ENCODE measurements at places on chromosomes 1 and 21. TPM values are rescaled to one million over a fixed set of nuclear protein-coding genes. Genes with fewer than 3 reads are reported as not detected.

COL8A2 gene
- 0.06 TPM for total RNA-seq

CNST gene
- total RNA-seq = 9.2 TPM

NBPF4 gene
- not detected for total RNA-seq

THEM4 gene
- total RNA-seq = 13.2 TPM

AADACL3 gene
- not detected for total RNA-seq

ETNK2 gene
- 15.6 TPM for total RNA-seq

TMEM240 gene
- total RNA-seq = 1.7 TPM

GRCh38 chr1:244710474-244711062 is 57.6 kb downstream of the DESI2 start:
- no peak for DNase-seq

DNA sequence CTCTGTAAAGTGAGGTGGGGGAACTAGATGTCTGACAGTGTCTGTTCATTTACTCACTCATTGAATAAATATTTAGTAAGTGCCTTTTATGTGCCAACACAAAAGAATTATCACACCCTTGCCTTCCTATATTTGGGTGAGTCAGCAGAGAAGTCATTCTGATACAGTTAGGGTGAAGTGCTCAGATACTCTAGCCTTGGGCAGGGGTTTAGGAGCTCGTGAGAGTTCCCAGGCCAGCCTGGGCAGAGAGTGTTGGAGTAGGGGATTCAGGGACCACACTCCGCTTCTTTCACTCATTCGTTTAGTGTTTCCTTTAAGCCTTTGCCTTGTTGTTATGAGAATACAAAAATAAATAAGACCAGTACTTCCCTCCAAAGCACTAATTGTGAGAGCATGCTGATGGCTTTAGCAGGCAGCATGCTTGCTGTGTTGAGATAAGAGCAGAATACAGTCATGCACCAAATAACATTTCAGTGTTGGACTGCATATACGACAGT is 83.9 kb downstream of the DYRK1A start:
- DNase-seq = no peak

DNA sequence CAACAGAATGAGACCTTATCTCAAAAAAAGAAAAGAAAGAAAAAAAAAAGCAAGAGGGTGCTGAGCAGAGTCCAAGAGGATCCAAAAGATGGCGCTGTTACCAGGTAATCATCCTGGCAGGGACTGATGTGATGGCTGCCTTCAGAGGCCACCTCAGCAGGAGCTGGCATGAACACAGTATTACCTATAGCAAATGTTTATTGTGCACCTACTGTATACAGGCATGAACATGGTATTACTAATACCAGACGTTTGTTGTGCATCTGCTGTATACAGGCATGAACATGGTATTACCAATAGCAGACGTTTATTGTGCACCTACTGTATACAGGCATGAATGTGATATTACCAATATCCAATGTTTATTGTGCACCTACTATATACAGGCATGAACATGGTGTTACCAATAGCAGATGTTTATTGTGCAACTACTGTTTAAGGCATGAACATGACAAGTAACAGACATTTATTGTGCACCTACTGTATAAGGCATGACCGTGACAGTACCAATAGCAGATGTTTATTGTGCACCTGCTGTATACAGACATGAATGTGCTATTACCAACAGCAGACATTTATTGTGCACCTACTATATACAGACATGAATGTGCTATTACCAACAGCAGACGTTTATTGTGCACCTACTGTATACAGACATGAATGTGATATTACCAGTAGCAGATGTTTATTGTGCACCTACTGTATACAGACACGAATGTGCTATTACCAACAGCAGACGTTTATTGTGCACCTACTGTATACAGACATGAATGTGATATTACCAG is 115.1 kb upstream of the TMEM51 start:
- no peak for DNase-seq

DNA sequence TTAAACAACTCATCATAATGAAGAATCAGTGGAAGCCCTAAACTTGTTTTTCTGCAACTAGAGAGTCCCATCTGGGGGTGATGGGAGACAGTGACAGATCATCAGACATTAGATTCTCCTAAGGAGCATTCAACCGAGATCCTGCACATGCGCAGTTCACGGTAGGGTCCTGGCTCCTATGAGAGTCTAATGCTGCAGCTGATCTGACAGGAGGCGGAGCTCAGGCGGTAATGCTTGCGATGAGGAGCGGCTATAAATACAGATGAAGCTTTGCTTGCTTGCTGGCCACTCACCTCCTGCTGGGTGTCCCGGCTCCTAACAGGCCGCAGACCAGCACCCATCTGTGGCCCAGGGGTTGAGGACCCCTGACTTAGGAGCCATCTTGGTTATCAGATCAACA is 247.2 kb downstream of the FMN2 start:
- no peak for DNase-seq

GRCh38 chr1:28132171-28133167 is 44.0 kb downstream of the PTAFR start:
- DNase-seq = no peak

GRCh38 chr1:238592621-238593020 is 701.9 kb upstream of the ZP4 start:
- DNase-seq = peak; percentile 26

DNA sequence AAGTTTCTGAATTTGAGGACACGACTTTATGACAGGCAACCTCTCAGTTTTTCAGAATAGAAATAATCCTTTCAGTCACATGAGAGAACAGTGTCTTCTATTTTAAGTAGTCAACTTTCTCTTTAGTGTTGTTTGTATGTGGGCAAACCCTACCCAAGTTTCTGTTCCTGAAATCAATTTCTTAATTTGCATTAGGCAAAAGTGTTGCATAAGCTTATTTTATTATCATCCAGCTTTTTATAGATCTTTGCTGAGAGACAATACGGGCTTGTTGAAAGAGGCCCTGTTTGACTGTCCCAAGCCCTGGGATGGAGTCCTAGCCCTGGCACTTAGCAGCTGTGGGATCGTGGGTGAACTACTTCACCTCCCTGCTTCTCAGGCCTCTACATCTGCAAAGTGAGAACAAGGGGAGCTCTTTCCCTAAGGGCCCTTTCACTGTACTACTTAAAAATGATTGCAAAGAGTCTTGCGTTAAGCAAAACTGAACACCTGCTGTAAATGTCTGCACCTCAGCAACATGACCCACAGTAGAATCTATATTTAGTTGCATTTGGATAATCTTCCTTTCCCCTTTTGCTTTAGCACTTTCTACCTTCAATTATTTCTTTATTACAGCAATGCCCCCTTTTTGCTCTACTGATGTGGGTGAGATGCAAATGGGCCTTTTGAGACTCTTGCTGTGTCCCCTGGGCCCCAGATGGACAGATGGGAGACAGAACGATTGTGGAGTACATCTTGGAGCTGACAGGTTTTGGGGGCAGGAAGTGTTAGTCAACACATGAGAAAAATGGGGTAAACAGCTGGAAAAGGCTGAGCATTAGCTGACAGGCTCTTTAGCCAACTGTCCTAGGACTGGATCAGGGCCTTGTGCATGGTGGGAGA is 41.0 kb upstream of the SCAF4 start:
- no peak for DNase-seq

Measured in epithelial cell of proximal tubule (primary cell).